ENCODE measurements at places on chromosomes 1 and 21.
A peak's percentile ranks its signal among the peaks of the same experiment; 100 is the strongest.

DNA sequence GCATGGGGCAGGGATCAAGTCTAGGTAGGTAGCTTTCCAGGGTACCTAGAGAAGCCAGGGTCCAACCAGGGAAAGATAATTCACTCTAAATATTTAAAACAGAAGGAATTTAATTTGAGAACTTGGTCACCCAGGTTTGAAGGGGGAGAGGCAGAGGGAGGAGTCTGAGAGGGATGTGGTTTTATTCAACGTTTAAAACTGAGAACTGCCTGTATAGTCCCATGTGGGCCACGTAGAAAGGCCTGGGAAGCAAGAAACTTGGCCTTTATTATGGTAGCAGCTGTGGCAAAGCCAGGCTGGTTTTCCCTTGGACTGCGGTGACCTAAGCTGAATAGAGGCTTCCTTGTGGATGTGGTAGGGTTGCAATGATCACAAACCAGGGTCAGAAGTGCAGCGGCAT, 42.0 kb upstream of the DUSP10 start:
- DNase-seq = no peak

DNA sequence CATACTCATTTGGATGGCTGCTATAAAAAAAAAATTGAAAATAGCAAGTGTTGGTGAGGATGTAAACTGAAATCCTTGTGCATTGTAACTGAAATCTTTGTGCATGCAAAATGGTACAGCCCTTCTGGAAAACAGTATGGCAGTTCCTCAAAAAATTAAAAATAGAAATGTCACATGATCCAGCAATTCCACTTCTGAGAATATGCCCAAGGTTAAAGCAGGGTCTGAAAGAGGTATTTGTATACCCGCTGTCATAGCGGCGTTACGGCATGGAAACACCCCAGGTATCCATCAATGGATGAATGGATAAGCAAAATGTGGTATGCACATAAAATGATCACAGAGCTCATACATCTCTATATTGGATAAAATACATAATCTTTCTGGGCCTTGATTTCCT, 116.7 kb downstream of the RUSC1 start:
- DNase-seq = no peak

GRCh38 chr1:113677250-113678158, 81.8 kb downstream of the PHTF1 start:
- DNase-seq = peak; percentile 41

DNA sequence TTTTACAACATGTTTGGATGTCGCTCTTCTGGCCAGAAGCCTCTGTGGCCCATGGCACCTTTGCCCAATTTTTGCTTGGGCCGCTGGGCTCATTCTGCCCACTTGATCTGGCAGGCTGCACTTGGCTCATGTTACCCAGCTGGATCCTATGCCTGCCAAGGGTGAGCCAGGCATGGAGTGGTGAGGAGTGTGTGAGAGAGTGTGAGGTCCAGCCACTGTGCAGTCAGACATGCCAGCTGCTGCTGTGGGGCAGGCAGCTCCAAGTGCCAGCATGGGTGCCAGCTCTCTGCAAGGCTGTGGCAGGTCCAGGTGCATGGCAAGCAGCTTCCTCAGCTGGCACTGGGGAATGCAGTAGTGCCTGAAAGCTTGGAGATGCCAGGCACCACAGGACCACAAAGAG, 71.0 kb downstream of the EBNA1BP2 start:
- no peak for DNase-seq

DNA sequence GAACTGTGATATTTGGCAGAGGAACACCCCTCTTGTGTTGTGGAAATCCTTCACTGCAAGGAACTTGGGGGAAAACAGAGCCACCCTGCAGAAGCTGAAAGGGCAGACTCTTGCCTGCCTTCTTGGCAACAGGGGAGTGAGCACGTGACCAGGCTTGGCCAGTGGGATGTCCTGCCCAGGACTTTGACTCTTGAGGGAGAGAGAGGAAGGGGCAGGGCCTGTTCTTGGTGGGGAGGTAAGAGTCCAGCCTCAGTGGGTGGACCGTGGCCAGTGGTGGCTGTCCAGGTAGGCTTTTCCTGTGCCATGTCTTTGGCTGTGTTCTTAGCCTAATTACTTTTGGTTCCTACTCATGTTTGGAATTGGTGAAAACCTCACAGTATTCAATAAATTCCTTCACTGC, 8.6 kb upstream of the AK2 start:
- DNase-seq = no peak

- DNase-seq = no peak
Measured at GRCh38 chr21:36236052-36236730, 79.6 kb downstream of the DOP1B start.

- DNase-seq = no peak
Measured at GRCh38 chr1:111145542-111145941, 5.5 kb downstream of the CEPT1 start.

DNA sequence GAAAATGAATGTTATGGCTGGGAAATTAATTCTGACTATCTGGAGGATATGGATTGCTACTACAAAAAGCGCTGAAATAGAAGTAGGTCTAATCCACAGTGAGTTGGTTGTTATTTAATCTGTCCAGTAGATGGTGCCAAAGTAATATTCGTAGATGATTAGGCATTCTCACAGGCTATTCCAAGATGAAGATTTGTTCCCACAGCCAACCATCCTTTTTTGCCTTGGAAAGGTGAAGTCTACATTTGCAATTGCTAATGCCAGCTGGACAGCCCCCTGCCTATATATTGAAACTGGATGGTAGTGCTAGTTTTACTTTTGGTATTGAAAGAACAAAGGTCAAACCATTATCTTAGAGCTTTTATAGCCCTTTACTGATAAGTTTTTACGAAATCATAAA, 43.8 kb downstream of the RBM11 start:
- DNase-seq = peak; percentile 39

- no peak for DNase-seq
Measured at GRCh38 chr1:206687915-206688442, 3.3 kb downstream of the MAPKAPK2 start.

DNA sequence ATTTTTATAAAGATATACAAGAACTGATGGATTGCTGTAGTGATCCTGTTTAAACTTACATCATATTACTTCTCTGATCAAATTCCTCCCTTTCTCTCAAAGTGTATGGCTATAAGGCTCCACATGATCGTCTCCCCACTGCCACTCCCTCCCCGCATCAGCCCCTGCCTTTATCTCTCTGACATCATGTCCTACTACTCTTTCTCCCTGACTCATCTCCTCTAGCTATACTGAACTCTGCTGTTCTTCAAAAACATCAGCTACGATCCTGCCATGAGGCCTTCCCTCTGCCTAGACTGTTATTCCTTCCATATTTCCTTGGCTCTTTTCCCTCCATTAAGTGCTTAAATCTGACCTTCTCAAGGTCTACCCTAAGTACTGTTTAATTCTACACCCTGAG, 22.8 kb downstream of the HFM1 start:
- DNase-seq = no peak

GRCh38 chr1:225862581-225862950, 19.6 kb downstream of the TMEM63A start:
- DNase-seq = no peak

GRCh38 chr1:114702737-114703136, 7.4 kb upstream of the AMPD1 start:
- DNase-seq = no peak

DNA sequence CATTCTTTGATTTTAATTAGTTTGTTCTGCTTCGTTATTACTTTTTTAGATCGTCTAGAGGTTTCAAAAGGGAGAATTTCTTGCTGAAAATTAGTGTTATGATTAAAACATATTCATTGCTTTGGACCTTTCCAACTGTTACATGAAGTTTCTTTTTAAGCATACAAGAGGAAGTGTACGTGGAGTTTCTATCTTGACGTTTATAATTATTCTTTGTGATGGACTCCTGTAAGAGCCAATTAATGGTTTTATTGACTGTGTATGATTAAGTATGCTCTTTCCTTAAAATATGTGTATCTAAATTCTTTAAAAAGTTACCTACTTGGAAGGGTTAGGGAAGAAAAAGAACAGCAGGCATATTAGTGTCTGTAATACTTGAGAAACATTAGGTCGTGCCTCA, 37.8 kb downstream of the SPEN start:
- DNase-seq = no peak

GRCh38 chr1:98325646-98326440, 335.7 kb upstream of the SNX7 start:
- DNase-seq = no peak

- DNase-seq = no peak
Measured at GRCh38 chr1:168531615-168532345, 12.0 kb downstream of the XCL2 start.

- no peak for DNase-seq
Measured at GRCh38 chr21:43805275-43805800, 16.0 kb downstream of the RRP1 start.

- no peak for DNase-seq
Measured at GRCh38 chr1:165215676-165216075, 140.8 kb downstream of the LMX1A start.

DNA sequence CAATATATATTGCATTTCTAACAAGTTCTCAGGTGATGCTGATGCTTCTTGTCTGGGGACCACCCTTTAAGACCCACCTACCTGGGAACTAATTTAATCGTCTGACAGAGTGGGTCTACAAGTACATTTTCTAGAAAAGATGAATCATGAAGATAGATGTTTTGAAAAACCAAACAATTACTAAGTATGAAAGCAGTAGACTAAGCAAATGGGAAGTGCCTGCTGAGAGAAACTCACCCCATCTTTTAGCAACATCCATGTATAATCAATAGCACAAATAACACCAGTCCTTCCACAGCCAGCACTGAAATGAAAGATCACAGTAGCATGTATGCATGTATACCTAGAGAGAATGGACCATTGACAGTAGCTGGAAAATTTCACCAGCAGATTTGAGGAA, 17.3 kb downstream of the PTPN22 start:
- DNase-seq = no peak

DNA sequence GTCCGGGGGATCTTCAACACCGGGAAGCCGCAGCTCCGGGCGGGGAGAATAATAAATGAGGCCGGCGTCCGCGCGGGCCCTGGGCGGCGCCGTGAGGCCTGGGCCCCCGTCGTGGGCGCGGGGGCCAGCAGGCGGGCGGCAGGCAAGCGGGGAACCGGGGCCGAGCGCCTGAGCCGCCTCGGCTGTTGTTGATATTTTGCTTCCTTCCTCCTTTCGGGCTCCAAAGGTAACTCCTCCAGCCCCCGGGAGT, at the start of gene MEF2D:
Gene MEF2D (minus strand): TSS at position 233 of the 250 bp plus-strand sequence. CDS start 17,483 bp downstream, outside the sequence.
- DNase-seq = no peak

DNA sequence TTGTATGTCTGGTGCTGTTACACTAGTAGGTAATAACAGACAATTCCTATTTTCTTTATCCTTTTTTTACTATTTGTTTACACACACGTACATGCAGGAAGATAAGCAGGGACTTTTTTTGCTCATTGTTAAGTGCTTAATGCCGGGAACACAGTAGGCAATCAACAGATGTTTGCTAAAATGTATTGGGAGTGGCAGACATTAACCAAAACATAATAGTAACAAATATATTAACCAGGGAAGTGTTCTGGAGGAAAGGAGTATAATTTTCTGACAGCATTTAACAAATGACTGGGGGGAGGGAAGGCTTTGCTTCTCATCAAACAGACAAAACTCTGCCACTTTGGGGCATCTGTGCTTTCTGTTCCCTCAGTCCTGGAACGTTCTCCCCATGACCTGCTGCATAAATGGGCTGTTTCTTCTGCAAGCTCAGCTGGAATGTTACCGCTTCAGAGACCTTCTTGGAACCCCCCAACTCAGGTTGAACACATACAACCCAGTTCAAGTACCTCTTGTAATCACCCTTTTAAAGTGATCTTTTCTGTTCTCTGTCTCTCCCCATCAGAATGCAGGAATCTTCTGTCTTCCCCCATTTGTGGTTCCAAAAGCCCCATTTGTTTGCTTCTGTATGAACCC, 2.1 kb downstream of the CR1L start:
- no peak for DNase-seq

- DNase-seq = no peak
Measured at GRCh38 chr21:34221331-34222030, 142.3 kb upstream of the KCNE2 start.

DNA sequence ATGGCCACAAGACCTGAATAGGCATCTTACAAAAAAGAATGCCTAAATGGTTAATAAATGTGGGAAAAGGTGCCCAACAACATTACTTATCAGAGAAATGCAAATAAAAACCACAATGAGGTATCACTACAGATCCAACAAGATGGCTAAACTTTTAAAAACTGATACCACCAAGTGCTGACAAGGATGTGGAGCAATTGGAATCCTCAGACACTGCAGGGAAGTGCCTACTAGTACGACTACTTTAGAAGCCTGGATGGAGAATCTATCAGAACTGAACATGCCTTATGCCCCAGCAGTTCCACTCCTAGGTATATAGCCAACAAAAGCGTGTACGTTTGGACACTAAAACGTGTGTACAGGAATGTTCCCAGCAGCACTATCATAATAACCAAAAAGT, 19.9 kb downstream of the TNFRSF8 start:
- DNase-seq = no peak

- no peak for DNase-seq
Measured at GRCh38 chr21:30612132-30612531, 1.6 kb downstream of the KRTAP6-1 start.

GRCh38 chr1:65882076-65882475, 89.4 kb downstream of the PDE4B start:
- no peak for DNase-seq

All from HTR-8/SVneo (cell line).